Temporal lobe (tissue), 4 donors: ENCODE measurements at places on chromosomes 7 and 10. TPM values are rescaled to one million over a fixed set of nuclear protein-coding genes. Genes with fewer than 3 reads are reported as not detected.

ANKRD22 gene
- total RNA-seq: not detected

PLEKHS1 gene
- not detected for total RNA-seq

NACAD gene
- total RNA-seq: 8.9 TPM

CPA2 gene
- not detected for total RNA-seq
